ENCODE measurements at places on chromosomes 5 and 9.
A peak's percentile ranks its signal among the peaks of the same experiment; 100 is the strongest.

GRCh38 chr9:130433168-130433946, 11.4 kb upstream of the ASS1 start:
- DNase-seq: peak; percentile 69

- DNase-seq: no peak
These were observed 5.1 kb downstream of the TTC23L start for GRCh38 chr5:34844106-34844505.

- DNase-seq: no peak
These were observed 369.3 kb downstream of the BNC2 start for GRCh38 chr9:16501141-16501540.

GRCh38 chr5:136805466-136805865, 440.1 kb upstream of the TRPC7 start:
- no peak for DNase-seq

GRCh38 chr5:112245656-112246055, 173.4 kb downstream of the EPB41L4A start:
- DNase-seq: no peak

- DNase-seq: no peak
These were observed 3.3 kb downstream of the LPAR1 start for GRCh38 chr9:111034898-111035539.

DNA sequence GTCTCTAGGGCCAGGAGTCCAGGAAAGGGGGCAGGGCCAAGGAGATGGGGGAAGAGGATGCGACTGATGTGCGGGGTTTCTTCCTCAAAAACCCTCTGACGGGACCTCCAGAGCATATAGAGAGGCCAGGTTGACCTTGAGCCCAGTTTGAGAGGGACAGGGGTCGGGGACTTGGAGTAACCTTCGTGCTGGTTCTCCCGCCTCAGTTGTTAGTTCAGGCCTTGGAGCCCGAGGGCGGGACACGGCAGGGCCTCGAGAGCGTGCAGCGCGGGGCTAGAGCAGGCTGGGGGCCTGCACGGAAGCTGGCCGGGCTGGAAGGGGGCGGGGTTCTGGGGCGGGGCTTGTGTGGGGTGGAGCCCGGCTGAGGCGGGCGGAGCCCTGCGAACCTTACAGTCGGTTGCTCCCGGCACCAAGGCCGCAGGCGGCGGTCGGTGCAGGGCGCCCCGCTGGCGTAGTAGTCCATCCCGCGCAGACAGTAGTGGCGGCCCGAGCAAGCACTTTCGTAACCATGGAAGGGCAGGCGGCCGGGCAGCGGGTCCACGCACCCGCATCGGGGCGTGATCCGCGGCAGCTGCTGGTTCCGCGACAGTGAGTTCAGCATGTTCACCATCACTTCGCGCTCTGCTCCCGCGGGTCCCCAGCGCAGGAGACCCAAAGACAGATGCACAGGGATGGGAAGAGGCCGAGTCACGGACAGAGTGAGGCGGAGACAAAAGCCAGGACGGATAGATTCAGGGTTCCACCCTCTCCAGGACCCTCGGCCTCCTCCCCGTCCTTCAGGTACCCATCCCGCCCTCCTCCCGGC, 4.0 kb upstream of the MYORG start:
- peak; percentile 92 for DNase-seq

DNA sequence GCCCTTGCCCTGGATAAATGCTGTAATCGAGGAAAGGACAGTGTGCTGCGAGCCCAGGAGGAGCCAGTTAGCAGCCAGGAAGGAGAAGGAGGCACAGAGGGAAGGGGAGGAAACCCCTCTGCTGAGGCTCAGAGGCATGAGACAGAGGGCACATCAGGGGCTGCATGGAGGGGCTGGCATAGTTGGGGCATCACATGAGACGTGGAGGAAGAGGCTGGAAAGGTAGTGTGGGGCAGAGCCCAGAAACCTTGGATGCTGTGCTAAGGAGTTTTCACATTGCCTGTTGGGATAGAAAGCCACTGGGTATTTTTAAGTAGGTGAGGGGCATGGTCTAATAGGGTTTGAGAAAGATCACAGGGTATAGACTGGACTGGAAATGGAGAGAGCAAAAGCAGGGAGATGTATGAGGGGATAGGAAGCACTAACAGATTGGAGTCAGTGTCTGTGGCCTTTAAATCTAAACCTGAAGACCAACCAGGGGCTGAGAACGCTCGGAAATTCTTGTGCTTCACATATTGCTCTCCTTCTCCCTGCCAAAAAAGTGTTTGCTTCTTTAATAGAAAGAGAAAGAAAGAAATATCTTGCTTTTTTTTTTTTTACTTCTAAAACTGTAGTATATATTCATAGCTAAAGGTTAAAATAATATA, 33.0 kb upstream of the ANGPTL2 start:
- DNase-seq: no peak

GRCh38 chr5:148471379-148471778, 87.6 kb downstream of the FBXO38 start:
- no peak for DNase-seq

DNA sequence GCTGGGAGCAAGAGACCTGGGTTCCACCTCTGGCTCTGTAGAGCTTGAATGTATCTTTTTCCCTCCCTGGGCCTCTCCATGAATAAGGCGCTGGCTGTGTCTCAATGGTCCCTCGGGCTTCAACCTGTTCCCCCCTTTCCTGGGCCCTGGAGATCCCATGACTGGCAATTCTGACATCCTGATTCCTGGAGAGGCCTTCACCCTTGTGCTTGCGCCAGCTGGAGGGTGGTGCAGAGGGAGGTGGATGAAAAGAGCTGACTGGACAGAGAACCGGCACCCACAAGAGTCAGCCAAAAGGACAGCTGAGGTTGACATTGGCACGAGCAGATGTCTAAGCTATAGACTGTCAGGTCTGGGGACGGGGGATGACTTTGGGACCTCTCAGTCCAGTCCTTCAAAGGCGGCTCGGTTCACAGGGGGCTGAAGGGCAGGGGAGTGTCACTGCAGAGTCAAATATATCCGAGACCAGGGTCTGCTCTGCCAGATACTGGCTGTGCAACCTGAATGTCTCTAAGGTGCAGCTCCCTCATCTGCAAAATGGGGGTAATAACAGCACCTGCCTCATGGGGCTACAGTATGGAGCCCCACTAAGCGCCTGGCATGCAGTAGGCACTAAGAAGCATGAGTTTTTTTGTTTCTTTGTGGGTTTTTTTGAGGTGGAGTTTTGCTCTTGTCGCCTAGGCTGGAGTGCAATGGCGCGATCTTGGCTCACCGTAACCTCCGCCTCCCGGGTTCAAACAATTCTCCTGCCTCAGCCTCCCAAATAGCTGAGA, 13.8 kb downstream of the DNM1 start:
- DNase-seq: no peak

DNA sequence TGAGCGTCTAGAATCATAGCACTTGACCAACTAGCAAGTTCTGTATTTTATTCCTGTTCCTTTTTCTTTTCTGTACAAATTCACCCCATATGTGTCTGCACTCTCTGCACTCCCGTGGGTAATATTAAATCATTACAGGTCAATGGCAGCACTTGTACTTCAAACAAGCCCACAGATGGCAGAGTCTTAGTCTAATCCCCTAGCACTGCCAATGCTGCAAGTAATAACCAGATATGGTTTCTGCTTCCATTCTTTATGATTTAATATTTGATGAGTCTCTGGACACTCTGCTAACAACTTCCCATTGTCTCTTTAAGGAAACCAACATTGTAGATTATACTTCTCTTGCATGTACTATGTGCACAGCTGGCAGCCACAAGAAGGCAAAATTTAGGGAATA, 343.8 kb upstream of the CHD1 start:
- DNase-seq: no peak

DNA sequence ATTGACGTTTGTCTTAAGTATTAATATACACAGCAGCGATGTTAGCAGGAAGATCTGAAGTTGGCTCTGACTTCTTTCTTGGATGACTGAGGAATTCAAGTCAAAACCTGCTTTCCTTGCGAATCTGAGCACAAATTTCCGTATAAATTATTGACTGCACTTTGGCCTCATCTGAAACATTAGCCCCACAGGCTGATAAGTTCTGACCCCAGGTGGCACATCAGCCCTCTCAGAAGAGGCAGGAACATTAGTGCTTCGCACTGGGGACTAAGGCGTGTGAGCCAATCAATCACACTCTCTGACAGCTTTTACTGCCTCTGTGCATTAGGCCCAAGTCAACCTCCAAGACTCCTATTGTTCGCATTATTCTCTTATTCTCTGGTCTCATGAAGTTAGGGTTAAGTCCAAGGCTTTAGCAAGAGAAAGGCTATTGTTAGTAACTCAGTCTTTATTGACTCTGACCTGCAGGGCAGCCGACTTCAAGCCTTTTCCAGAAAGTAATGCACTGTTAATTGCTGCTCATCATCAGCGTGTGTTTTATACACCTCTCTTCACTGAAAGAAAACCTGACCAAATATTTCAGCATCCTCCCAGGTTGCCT, 84.2 kb downstream of the ZNF608 start:
- DNase-seq: no peak

- no peak for DNase-seq
These were observed 440.3 kb downstream of the PTPRD start for GRCh38 chr9:10172476-10172875.

DNA sequence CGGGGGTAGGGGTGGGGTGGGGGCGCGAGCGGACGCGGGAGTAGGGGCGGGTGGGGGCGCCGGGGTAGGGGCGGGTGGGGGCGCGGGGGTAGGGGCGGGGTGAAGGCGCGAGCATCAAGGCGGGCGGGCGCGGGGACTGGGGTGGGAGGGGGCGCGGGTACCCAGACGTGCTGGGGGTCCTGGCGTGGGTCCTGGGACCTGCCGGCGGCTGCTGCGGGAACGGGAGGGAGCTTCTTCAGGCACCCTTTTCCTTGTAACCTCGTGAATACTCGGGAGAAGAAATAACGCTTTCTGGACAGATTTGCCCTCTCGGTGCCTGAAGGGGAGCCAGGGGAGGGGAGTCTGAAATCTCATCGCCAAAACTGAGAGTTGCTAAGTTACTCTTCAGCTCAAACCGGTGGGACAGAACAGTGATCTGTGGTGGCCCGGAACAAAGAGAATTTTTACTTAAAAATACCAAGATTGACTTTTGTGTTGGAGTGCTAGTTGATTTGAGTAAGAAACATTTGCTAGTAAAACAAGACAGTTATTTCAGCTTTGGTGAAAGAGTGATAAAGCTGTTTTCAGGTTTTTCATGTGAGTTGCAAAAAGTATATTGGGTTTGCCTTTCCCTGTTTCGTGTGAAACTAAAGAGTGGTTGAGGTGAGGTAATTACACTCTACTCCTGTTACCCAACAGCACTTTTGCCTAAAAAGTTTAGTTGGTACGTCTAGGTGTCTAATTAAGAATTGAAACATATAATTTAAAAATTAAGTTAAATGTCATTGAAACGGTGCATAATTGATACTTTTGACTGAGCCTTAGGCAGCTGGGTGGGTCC, 643 bp downstream of the PLEKHG4B start:
- DNase-seq: no peak

GRCh38 chr9:11933926-11934325, 759.3 kb upstream of the TYRP1 start:
- no peak for DNase-seq

DNA sequence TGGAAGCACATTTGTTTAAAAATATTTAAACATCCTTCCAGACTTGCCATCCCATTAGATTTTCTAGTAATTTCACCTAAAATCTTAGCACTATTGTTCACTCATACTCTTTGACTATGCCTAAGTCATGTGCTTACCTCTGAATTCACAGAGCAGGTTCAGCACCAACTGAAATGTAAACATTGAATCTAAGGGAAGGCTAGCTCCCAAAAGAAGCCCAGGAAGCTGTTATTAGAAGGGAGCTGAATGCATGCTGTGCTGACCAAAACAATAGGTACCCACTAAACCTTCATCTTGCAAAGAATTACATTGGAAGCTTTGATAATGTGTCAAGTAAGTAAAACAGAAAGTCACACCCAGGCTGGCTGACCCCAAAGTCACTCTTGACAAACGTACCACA, 571.3 kb downstream of the GABRG2 start:
- DNase-seq: no peak

DNA sequence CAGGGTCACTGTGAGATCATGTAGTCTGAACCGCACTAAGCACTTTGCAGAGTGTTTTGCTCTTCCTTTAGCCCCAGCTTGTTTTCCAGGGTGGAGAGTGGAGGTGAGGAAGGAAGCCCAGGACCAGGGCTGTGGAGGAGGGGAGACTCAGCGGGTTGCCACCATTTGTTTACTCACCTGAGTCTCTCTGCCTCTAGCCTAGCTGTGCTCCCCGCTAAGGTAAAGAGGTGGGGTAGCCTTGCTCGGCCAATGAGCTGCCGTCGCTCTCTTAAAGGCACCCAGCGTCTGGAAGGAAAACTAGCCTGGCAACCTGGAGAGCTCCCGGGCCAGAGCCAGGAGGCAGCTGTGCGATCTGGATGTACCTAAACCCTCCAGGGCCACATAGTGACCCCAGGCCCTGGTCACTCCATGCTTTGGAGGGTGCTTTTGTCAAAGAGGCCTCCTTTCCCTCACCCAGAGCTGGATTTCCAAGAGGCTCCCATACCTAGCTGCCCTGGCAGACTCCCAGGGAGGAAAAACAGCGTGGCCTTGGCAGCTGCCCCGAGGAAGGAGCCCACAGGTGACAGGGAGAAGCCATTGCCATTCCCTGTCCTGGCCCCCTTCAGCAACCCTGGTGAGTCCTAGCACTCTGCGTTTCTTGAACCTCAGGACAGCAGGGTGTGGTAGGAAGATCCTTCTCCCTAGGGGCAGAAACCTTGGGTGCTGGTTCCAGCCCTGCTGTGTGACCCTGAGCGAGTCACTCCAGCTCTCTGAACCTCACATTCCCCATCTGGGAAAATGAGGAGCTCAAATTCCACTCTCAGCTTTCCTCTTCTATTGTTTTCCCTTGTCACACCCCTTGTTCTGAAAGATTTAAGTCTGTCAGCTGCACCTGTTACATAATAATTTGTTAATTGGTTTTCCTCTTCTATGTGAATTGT, 42.4 kb upstream of the LARP1 start:
- DNase-seq: no peak

- DNase-seq: no peak
These were observed 8.1 kb upstream of the PRR16 start for GRCh38 chr5:120456006-120456405.

DNA sequence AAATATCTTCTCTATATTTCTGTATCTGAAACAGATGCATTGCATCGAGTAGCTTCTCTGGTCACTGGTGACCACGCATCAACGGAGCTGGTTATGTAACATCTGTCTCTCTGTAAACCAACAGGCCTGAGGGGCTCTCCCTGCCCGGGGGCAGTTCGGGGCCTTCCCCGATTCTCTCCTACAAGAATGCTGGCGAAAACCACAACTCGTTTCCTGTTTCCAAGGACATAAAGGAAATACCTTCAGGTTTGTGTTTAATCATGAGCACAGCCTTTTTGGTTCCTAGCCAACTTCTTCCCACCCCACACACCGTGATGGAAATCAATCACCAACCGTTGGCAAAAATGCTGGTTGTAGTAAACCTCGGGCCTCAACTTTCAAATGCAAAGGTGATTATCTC, 25.1 kb downstream of the GDNF start:
- DNase-seq: no peak

GRCh38 chr5:148563021-148563420, 91.3 kb downstream of the HTR4 start:
- DNase-seq: no peak

GRCh38 chr5:32317041-32317440, 4.3 kb upstream of the MTMR12 start:
- no peak for DNase-seq

GRCh38 chr5:54964405-54964804, 21.0 kb downstream of the ESM1 start:
- no peak for DNase-seq

- DNase-seq: no peak
These were observed 11.6 kb upstream of the CETN3 start for GRCh38 chr5:90421136-90421535.

Data from activated CD4-positive, alpha-beta T cell treated with anti-CD3 and anti-CD28 coated beads for 36 hours (primary cell).